ENCODE measurements at places on chromosomes 3 and 15.

- peak; percentile 56 for DNase-seq
Observed at GRCh38 chr3:8492744-8493511, 8.7 kb upstream of the LMCD1 start.

DNA sequence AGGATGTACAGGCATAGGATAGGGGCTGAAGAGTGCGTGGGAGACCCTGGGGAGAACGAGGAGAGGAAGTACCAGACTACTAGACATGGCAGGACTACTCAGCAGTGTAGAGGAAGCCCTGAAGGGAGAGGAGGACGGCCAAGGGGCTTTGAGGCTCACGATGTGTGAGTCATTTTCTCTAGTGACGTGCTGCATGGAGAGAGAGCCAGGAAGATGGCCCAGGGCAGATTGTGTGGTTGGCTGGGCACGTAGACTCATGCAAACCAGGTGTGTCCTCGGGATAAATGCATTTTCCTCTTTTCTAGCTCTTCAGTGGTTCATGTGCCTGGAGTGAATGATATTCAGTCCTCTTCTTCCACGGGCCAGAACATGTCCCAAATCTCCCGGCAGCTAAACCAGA is 115.0 kb upstream of the ABHD17C start:
- peak; percentile 55 for DNase-seq

DNA sequence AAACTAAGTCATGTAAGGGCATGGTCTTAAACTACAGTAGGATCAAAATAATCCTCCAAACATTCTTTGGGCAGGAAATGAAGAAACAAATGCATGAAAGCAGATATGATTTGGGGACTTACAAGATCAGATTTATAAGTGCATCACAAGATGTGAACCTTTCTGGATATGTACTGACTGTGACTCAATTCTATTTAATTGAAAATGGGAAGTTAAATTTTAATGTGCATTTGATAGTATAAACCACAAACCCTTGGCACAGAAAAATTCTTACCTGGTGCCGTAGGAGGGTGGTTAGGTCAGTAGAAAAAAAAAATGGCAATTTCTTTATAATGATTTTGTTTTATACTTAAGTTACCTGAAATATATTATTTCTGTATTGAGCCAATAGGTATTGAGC is 262.5 kb upstream of the TGFBR2 start:
- DNase-seq = no peak

DNA sequence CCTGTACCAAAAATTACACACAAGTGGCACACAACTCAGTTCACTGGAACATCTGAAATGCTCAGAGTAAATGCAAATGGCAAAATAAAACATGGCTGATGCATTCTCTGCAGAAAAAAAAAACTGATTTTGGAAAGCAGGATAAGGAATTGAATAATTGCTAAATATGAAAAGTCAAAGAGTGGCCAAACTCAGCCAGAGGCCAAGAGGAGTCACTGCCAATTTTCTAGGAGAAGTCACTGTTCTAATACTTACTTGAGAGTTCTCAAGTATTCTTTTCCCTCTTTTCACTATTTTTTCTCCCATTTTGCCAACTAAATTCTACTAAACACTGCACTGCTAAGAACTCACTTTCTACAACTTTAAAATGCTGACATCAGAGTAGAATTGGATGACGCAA is 1018.6 kb downstream of the TUSC7 start:
- DNase-seq = no peak

- no peak for DNase-seq
Observed at GRCh38 chr3:59288951-59289350, 239.1 kb upstream of the CFAP20DC start.

- DNase-seq = no peak
Observed at GRCh38 chr3:20056725-20057611, 16.7 kb downstream of the KAT2B start.

GRCh38 chr15:90015294-90015693 is 14.2 kb downstream of the ZNF710 start:
- DNase-seq = no peak

DNA sequence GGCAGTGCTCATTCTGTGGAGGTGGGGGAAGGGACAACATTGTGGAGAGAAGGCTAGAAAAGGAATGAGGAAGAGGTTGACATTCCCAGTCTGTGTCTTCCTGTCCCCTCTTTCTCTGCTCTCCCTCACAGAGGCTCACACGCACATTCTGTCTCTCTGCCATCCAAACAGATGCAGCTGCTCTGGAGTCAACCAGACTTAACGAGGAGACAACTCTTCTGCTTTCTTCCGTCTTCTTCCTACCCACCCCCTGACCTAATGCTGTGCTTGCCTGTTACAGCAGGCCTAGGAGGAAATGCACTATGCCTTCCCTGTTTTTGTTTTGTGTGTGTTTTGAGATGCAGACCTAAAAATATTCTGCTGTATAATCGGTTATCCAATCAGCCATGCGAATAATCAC is 121.9 kb downstream of the CACNA1D start:
- DNase-seq = peak; percentile 3

- DNase-seq = no peak
Observed at GRCh38 chr3:44970926-44971490, 5.0 kb downstream of the ZDHHC3 start.

- peak; percentile 31 for DNase-seq
Observed at GRCh38 chr3:107468782-107469181, 54.0 kb upstream of the BBX start.

DNA sequence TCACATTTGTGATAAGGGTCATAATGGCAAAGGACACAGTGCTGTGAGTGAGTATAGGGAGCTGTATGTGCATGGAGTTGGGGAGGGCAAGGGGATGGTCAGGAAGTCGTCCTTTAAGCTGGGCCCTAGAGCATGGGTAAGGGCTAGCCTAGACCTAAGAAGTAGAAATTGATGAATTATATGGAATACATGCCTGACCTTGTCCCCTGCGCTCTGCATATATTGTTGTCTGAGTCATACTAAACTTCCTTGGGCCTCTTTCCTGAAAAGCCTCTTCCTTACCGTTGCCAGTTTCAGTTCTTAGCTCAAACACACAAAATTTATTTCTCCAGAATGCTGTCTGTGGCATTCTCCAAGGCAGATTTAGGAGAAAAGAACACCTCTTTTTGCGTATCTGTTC is 4.6 kb downstream of the SNRK start:
- no peak for DNase-seq

GRCh38 chr3:194689493-194689944 is 3.8 kb downstream of the FAM43A start:
- DNase-seq = peak; percentile 52

- DNase-seq = no peak
Observed at GRCh38 chr3:9834520-9835380, 9.1 kb downstream of the RPUSD3 start.

DNA sequence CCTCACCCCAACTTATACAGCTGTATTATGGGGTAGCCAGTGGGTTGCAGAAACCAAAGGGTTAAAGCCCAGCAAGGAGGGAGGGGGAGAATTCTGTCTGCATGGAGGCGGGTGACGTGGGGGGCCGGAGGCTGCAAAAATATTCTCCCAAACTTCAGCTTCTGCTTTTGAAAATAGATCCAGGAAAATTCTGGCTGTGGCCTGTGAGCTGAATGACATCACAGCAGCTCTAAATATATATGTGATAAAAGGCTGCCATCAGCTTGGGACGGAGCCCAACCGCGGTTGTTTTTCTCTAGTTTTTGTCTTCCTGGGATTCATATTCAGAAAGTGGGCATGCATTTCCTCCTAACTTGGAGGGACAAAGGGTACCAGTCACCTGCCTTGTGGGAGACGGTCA is 27.6 kb downstream of the MAPKAPK3 start:
- no peak for DNase-seq

GRCh38 chr15:100881573-100882336 is 2.1 kb downstream of the ALDH1A3 start:
- no peak for DNase-seq

- no peak for DNase-seq
Observed at GRCh38 chr15:45635191-45635638, 386 bp downstream of the SQOR start.

- no peak for DNase-seq
Observed at GRCh38 chr15:101637919-101638318, 14.3 kb downstream of the TM2D3 start.

- DNase-seq = no peak
Observed at GRCh38 chr3:141462176-141462859, 24.5 kb upstream of the RASA2 start.

GRCh38 chr3:129688271-129688895 is 81.9 kb upstream of the PLXND1 start:
- peak; percentile 77 for DNase-seq

GRCh38 chr3:159861369-159861987 is 127.2 kb upstream of the IL12A start:
- peak; percentile 66 for DNase-seq

GRCh38 chr3:134494495-134494894 is 8.6 kb downstream of the CEP63 start:
- no peak for DNase-seq

- DNase-seq = peak; percentile 88
Observed at GRCh38 chr3:155594526-155595187, 150.2 kb downstream of the PLCH1 start.

- DNase-seq = no peak
Observed at GRCh38 chr15:47887241-47887800, 170.0 kb downstream of the SEMA6D start.

- DNase-seq = no peak
Observed at GRCh38 chr15:84879088-84879780, 5.2 kb upstream of the SLC28A1 start.

DNA sequence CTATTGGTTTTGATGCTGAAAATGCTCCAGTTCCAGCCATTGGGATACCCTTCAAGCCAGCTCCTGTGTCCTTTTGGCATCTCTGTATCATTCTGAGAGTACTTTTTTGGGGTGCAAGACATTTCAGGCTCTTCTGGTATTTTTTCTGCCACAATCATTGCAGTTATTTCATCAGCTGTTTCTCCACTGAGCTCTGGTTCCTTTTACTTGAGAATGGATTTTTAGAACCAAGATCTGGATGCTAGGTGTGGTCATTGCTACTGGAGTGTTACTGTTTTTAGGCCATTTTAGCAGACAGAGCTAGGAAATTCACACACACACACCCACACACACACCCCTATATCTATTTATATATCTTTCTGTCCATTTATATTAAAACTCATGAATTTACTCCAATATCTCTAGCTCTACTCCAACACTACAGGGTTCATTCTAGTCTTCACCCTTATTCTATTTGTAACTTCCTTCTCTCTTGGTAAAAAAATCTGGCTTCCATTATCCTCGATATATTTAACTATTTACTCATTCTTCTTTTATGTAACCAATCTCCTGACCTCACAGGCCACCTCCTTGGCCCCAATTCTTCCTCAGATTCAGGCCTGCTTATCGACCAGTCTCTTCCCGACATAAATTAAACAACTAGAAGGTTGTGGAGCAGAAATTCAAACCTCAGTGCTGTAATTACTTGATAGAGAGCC is 17.0 kb downstream of the SLC35G2 start:
- DNase-seq = no peak
